ENCODE measurements at places on chromosomes 3 and 15.

DNA sequence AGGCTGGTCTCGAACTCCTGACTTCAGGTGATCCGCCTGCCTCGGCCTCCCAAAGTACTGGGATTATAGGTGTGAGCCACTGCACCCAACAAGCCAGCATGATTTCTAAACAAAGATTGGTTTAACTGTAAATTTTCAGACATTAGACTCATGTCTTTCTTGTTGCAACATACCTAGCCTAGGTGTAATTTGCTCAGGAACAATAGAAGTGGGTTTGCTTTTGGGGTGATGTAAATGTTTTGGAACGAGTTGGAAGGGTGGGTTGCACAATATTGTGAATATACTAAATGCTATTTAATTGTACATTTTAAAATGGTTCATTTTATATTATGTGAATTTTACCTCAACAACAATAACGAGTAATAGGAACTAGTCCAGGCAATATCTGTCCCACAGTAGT lies 7.1 kb downstream of the CCR4 start:
- DNase-seq: no peak

- no peak for DNase-seq
Measured at GRCh38 chr15:28002867-28003266, 96.2 kb downstream of the OCA2 start.

DNA sequence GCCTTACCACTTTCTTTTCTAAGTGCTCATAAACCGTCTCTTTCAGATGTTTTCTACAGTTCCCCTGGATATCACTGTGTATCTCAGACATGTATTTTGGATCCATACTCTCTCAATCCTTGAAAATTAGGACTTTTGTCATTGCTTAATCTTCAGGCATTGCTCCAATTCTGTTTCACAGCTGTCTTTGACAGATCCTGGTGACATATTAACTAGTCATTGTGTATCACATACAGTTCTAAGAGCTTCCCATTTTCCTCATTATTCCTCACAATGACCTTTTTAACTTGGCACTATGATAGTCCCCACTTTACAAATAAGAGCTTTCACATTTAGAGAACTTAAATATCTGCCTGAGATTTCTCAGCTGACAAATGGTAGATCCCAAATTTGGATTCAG lies 151.7 kb downstream of the CLSTN2 start:
- no peak for DNase-seq

DNA sequence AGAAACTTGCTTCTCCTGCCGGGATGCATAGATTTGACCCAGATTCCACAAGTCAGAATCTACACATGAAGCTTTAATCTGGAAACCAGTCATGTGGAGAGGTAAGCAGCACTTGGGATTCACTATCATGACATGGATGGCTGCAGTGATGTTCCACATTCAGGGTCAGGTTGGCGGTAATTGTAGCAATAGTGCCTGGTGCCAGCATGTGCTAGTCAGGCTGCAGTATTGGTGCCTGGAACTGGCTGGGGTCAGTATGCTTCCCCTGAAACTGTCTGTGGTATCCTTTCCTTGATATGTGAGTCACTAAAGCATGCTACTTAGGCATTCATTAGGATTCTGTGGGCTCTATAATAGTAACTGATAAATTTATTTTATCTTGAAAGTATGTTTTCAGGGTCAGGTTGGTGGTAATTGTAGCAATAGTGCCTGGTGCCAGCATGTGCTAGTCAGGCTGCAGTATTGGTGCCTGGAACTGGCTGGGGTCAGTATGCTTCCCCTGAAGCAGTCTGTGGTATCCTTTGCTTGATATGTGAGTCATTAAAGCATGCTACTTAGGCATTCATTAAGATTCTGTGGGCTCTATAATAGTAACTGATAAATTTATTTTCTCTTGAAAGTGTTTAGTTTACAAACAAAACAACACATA lies 1439.2 kb downstream of the ZPLD1 start:
- DNase-seq: no peak

GRCh38 chr3:38978729-38979128 lies 73.0 kb downstream of the SCN11A start:
- no peak for DNase-seq

DNA sequence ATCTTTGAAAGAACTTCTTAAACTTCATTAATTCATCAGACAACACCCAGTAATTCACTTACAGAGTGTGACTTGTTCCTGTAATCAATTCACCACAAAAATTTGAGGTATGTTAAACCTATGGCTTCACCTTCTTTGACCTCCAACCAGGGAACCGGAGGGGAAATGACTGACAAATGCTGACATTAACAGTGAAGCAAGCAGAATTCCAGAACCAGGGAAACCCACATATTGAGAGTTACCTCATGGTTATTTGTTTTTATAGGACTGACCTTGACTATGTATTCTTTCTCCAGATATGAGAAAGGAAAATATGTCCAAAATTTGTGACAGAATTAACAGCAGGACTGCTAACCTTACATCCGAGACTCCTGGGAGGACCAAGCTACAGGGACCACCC lies 2.7 kb downstream of the P3H2 start:
- no peak for DNase-seq

Measured in AG04450 (cell line).